Stimulated activated CD8-positive, alpha-beta memory T cell treated with anti-CD3 and anti-CD28 coated beads, Interleukin-15, amount 100 ng/mL, for 24 hours (primary cell): ENCODE measurements at places on chromosomes 3 and 15.

DNA sequence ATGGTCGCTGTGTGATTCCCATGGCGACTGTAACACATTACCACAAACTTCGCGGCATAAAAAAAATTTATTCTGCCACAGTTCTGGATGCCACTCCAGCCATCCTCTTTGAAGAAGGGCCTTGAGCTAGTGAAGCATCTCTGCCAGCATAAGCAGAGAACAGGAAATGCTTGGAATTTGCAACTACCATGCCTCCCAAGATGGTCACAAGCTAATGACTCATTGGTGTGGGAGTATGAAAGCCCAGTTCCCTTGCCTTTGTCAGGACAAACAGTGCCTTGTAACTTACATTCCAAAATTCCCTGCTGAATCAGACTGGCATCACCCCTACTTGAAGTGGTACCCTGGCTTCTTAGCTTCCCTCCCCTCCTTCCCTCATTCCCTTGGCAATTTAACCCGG is 129.7 kb downstream of the PROS1 start:
- no peak for DNase-seq

GRCh38 chr3:102038477-102039142 is 189.3 kb downstream of the NFKBIZ start:
- no peak for DNase-seq

DNA sequence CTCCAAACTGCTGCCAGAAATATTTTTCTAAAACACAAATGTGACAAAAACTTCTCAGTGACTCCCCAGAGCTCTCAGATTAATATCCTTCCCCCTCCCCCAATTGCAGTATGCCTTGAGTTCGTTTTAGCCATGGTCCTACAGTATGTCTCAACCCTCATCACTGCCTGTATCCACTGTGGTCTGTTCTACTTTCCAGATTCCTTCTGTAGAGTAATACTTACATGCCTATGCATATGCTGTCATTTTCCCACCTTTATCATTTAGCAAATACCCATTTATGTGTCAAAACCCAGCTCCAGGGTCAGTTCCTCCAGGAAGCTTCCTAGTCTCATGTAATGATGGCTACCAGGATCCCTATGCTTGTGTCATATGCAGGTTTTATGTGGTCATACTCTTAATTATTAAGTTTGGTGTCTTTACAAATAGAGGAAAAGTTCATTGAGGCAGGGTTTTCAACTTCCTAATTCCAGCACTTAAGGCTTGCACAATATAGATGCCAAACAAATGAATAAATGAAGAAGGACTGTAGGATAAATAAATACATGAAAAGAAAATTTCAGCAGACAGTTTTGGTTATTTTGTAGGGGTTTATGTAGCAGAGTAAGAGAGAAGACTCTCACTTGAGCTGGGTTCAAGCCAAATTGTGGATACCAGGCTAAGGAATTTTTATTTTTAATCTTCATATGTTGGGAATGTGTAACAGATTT is 170.8 kb downstream of the ALCAM start:
- DNase-seq, result no peak

DNA sequence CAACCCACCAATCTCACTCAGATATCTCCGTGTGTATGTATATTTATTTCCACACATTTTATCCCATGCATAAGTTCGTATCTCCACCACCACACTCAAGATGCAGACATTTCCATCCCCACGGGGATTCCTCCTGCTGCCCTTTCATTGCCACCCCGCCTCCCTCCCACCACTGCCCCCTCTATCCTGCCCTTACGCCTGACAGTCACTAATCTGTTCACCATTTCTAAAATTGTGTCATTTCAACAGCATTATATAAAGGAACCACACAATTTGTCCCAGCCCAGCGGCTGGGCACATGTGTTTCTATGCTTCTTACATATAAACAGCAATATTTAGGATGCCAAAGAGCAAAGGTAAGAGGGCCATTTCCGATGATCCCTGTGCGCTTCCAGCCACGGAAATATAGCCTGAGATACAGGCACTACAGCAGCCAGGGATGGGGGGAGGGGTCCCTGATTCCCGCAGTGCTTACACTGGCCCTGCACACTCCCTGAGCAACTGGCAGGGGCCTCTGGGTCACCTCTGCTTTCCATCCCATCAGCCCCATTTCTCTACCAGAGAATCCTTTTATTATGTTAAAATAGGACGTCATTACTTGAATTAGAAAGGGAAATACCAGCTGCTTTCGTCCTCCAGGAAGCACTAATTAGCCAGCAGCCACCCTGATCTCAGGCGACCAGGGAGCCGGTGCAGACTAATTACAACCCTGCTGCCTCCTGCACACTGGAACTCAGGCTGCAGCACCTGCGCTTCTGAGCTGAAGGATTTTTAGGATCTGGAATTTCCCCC is 372.0 kb upstream of the ATP10A start:
- no peak for DNase-seq

DNA sequence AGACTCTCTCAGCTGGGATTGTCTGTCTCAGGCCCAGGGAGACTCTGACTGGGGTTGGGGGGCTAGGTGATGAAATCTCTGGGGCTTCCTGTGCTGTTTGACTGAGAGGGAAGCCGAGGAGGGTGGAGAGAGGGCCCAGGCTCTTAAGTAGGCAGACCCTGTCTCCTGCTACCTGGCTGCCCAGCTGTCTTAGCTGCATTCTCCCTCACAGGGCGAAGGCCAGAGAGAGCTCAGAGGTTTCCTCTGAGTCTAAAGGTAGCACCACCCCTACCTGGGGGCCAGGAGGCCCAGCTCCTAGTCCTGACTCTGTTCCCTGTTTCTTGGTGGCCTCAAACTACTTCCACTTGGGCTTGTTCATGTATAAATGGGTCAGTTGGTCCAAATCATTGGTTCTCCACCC is 24.4 kb downstream of the SMAD6 start:
- no peak for DNase-seq

- no peak for DNase-seq
These were observed 66.5 kb upstream of the SH3GL3 start for GRCh38 chr15:83380682-83381081.

- no peak for DNase-seq
These were observed 7.1 kb downstream of the ELL3 start for GRCh38 chr15:43769584-43770228.

GRCh38 chr3:86880066-86880465 is 110.9 kb downstream of the VGLL3 start:
- DNase-seq, result no peak

GRCh38 chr3:184658223-184658928 is 53.5 kb downstream of the MAGEF1 start:
- DNase-seq, result no peak

GRCh38 chr3:75327453-75327852 is 336.7 kb upstream of the FRG2C start:
- no peak for DNase-seq

- DNase-seq, result no peak
These were observed 1.1 kb downstream of the HERC1 start for GRCh38 chr15:63832620-63833019.

DNA sequence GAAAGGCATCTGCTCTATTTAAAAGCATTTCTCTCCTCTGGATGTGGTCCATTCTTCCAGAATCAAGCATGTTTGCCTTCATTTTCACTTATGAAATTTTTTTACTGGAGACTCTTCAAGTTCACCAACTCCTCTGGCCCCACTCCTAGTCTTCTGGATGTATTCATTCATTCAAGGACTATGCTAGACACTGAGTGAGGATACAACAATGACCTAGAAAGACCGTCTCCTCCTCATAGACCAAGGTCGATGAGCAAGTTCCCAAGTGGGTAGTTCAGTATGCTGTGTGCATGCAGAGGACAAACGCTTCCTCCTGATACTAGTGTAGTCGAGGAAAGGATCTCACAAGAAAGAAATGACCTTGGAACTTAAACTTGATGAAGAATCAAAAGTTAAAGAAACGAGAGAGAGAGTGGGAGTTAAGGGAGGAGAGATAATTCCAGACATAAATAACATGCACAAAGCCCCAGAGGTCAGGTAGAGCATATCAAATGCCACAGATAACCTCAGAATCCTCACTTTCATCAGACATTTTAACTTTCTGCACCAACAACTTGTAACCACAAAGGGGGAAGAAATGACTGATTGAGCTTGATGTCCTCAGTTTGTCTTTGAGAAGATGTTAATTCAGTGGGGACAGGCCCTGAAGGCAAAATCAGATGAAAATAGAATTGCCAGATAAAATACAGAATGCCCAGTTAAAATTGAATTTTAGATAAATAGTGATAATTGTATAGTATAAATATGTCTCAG is 149.4 kb downstream of the IMPG2 start:
- no peak for DNase-seq

- DNase-seq, result no peak
These were observed 499.4 kb downstream of the ROBO1 start for GRCh38 chr3:79268422-79268821.

- DNase-seq, result no peak
These were observed 166.8 kb downstream of the TCF12 start for GRCh38 chr15:57085267-57085666.

- no peak for DNase-seq
These were observed 33.9 kb downstream of the GABRB3 start for GRCh38 chr15:26738996-26739395.

DNA sequence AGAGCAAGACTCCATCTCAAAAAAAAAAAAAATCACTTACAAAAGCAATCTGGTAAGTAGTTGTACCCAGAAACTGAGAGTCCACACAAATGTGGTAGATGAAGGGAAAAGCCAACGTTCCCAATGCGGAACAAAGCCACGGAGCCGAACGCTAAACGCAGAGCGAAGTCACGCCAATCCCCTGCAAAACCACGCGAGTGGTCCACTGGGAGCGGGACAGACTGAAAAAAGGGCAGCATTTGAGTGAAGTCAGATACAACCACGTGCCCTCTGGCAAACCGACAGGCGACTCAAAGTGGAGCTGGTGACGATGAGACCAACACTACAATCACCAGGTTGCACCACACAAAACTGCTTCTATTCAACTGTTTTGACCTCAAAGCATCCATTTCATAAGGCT is 246.1 kb upstream of the LYSMD4 start:
- DNase-seq, result no peak

DNA sequence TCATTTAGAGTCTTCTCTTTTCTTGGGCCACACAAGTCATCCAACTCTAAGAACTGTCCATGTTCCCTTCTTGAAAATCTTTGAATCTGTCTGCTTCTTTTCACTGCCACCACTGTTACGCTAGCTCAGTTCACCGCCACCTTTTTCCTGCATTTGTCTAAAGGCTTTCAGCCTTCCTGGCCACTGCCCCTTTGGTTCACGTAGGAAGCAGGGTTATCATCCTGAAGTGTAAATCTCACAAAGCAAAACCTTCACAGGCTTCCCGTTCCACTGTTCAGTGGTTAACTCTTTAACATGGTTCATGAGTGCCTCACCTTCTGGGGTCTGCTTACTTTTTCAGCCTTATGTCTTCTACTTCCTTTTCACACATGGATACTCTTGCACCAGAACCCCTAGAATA is 26.3 kb upstream of the CCDC39 start:
- no peak for DNase-seq

DNA sequence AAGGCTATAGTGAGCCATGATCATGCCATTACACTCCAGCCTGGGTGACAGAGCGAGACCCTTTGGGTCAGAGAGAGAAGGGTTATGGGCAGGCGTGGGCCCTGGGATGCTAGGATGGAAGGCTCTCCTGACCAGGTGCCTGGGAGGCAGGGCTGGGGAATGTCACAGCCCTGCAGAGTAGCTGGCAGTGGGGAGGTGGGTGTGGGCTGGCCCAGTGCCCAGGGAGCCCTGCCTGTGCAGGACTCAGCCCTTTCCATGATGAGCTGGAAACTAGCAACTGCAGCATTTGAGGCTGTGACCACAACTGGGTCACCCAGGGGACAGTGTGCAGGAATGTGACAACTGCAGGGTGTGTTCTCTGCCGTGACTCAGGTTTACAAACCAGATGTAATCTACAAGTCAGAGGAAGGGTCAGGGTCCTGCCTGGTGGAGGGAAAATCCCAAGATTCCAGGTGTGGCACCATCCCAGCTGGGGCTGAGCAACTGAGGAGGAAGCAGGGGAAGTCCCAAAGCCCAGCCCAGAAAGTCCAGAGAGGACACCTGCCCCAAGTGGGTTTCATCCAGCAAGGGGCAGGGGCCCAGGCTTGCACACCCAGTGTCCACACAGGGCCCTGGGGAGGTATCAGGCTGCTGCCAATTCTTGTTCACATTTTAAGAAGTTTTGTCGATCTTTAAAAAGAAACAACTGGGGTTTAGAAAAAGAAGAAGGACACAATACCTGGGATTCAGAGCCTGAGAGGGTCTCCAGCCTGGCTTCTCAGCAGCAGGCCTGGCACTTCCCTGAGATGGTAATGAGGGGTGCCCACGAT is 45.5 kb downstream of the SLC28A1 start:
- DNase-seq, result no peak

- DNase-seq, result no peak
These were observed 18.4 kb downstream of the UMPS start for GRCh38 chr3:124748560-124749198.

DNA sequence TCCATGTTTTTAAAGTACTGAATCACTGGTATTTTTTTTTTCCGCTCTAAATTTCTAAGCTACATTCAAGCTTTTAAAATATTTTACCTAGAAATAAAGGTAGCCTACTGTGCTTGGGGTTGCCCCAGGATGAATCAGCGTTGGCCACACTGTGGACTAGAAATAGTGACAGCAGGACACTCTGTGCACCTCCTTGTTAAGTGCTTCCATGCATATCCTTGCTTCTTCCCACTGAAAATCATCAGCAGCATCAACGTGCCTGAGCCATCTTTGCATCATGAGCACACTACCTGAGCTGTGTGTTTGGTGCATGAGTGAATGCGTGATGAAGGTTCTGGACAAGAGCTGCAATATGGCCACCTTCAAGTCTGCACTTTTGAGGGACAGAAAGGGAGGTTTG is 142.0 kb upstream of the SLC2A2 start:
- no peak for DNase-seq

DNA sequence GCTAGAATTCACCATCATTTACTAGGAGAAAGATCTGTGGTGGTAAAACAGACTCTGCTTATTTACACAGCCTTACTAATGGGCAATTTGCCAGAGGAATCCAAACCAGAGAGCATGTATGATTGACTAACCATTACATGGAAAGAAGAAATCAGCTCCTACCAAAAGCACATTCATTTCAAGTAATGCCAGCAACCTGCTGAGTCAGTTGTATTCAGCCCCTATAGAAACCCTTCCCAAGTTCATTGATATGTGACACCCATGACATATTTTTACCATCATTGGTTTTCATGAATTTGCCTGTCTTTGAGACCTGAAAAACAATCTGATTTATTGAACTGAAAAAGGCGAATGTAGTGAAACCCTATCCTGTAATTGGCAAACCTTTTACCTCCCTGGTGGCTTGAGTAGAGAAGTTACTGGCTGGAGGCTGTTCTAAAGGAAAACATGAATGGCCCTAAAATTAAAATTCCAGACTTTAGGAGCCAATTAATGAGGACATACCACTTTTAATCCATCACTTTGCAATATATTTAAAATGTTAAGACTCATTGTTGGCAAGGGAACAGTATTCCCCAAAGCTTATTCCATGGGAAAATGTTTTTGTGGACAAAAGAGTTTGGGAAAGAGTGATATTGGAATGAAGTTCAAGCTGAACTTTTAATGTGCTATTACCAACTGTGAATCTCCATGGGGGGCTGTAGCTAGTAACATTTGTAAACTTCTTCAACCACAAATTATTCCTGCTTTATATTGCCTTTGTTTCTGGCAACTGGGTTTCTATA is 542.9 kb downstream of the FHIT start:
- no peak for DNase-seq
